ENCODE measurements at places on chromosomes 7 and 10. TPM values are rescaled to one million over a fixed set of nuclear protein-coding genes. Genes with fewer than 3 reads are reported as not detected.

Gene CNTNAP2
- total RNA-seq = 0.89 TPM

Gene KNDC1
- 0.08 TPM for total RNA-seq

Gene ANXA8
- total RNA-seq = 254 TPM

DNA sequence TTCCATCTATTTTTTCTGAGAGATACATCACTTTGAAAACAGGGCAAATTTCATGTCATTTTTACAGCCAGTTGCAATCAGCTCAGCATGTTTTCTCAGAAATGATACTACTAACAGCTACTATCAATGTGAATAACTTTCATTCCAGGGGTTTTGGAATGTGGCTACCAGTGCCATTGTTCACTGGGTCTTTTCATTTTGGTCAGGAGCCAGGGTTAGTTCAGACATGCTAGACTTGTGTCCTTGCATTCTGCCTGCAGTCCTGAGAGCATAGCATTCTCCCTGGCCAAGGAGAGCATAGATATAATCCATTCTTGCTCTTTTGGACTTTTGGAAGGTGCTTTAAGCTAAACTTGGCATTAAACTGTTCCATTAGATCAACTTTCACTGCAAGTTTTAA, 160.9 kb upstream of the NEBL start:
- DNase-seq = no peak
- H3K27me3 ChIP-seq = no peaks in the 10 kb centered on the region
- no peak overlapping the region for H3K4me3 ChIP-seq

Data from suprapubic skin (tissue), 4 donors.